ENCODE measurements at places on chromosomes 12 and 14.

DNA sequence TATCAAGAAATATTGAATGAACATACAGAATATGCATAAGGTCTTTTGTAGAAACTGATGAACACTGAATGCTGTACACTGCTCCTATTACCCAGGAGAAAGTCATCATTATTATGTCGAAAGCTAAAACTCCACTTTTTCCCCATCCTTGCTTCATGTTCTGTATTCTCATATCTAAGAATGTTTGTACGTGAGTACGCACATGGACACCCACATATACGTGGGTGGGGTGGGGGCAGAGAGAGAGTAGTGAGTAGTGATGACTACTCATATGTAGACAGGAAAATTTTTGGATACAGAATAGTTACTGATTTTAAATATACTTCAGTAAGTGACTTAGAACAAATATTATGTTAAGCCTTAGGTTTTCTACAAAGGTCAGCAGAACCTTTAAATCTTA is 75.1 kb downstream of the FERMT2 start:
- no peak for DNase-seq

DNA sequence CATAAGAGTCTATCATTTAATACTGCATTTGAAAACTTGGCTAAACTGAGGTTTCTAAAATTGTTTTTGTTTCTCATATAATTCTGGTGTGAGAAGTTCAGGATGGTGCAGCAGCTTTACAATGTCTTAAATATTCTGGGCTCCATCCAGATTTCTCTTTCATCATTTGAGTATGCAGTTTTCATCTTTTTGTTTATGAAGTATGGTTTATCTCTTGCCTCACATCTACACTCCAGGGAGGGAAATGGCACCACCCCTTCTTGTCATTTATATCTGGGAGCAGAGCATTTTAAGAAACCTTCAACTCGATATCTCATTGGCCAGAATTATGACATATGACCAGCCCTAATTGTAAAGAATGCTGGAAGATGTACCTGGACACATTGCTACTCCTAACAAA is 24.3 kb downstream of the GEMIN2 start:
- DNase-seq: no peak

- DNase-seq: no peak
These were observed 5.6 kb downstream of the MSI1 start for GRCh38 chr12:120363274-120363855.

GRCh38 chr14:100901391-100902183 is 1.9 kb downstream of the RTL1 start:
- DNase-seq: no peak

DNA sequence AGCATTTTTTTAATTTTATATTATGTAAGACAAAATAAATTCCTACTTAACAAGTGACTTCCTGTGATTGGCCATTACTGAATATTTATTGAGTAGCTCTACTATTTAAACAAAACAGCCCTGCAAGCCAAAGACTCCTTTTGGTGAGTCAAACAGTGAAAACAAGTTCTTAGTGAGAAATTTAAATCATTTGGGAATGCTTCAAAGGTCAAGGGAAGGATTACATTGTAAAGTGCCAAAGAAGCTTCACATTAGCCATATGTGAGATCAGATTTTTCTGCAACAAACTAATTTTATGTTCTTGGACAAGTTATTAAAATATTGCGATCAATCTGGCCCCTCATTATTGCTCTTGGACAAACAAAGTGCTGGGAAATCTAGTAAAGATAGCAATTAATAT is 795.4 kb upstream of the MGAT4C start:
- DNase-seq: no peak

DNA sequence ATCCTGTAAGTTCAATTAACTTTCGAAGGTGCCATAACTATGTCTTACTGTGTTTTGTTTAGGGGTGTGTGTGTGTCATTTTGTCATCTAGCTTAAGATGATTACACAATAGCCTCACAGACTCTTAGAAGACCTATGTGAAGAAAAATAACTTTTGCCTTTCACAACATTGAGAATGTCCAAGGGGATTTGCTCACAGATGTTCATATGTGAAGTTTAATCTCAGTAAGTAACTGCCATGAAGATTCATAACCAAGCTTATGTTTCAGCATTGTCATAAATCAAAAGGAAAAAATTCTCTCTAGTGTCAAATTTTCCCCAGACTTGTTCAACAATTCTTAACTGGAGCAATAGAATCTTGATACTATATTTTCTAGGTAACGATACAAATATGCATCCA is 226.1 kb upstream of the PRKD1 start:
- DNase-seq: no peak

GRCh38 chr14:72419226-72419775 is 474.6 kb downstream of the DPF3 start:
- no peak for DNase-seq

- no peak for DNase-seq
These were observed 17.4 kb downstream of the HDAC7 start for GRCh38 chr12:47802312-47802711.

DNA sequence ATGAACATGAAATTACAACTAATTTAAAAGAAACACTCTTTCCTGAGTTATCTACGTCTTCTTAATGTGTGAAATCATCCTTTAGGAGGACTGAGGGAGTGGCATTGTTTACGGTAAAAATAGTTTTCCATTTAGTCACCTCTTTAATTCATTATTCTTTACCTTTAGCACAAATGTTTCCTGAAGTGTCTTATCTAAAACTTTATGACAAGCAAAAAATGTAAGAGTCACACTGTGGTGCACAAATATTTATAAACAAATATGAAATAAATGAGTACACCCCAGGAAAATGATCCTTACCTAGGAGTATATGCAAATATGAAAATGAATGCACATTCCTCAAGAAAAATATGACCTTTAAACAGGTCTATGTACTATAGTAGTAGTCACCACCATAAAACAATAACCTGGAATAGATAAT is 104.6 kb downstream of the PTPRR start:
- DNase-seq: no peak

GRCh38 chr14:39423793-39424192 is 8.4 kb downstream of the FBXO33 start:
- no peak for DNase-seq

GRCh38 chr14:104448721-104449120 is 130.8 kb upstream of the C14orf180 start:
- no peak for DNase-seq

DNA sequence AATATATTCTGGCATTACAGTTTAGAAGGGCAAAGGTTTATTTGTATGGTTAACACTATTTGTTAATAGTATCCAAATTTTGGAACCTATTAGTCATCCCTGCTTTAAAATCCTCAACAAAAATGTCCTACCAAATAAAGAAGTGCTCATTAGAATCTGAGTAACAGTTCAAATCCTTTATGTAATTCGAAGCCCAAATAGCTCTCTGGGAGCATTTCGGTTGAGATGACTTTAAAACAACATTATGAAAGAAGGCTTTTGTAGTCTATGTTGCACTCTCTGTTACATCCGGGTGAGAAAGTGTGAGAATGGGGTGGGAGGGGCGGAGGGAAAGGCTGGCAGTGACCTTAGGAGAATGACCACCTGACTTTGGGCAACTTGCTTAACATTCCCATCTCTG is 59.7 kb downstream of the SLC38A1 start:
- DNase-seq: no peak

DNA sequence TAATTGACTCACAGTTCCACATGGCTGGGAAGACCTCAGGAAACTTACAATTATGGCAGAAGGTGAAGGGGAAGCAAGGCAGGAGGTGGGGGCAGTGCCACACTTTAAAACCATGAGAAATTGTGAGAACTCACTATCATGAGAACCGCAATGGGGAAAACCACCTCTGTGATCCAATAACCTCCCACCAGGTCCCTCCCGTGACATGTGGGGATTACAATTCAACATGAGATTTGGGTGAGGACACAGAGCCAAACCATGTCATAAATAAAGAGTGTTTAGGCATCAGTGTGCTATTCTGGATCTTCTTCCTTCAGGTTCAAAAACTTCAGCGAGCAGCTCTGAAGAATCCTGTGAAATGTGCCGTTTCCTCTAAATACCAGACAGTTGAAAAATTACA is 9.7 kb downstream of the DDX47 start:
- no peak for DNase-seq

- no peak for DNase-seq
These were observed 142.0 kb upstream of the GZMB start for GRCh38 chr14:24775950-24776349.

DNA sequence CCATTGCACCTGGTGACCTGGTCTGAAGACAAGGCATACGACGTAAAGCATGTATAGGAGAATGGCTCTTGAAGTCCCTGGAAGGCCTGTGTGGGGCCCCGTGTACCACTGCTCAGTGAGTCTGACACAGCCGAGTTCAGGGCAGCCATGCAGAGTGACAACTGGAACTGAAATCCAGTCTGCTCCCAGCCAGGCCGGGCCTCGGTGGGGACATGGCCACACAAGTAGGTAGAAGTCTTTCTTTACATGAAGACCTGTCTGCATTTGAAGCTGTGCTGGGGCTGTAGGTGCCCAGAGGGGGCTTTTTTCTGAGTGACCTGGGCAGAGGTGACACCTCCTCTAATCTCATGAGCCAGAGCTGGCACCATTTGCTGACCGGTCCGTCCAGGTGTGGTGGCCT is 35.7 kb downstream of the ADGRD1 start:
- no peak for DNase-seq

GRCh38 chr14:33414041-33414440 is 475.4 kb downstream of the NPAS3 start:
- DNase-seq: no peak

DNA sequence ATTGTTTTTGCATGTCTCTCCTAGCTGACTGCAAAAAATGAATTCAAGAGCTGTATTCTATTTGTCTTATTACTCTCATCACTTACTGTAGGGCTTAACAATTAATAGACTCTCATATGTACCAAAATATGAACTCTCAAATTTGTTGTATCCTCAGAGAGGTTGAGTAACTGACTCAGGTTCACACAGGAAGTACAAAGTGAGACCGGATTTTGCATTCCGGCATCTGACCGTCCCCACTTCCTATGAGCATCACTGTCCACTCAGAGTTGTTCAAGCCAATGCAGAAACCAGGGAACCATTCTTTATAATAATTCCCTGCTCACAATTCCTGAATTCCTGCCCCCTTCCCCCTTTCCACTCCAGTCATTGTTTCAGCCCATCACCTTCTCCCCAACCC is 113.3 kb upstream of the AMIGO2 start:
- no peak for DNase-seq

- DNase-seq: no peak
These were observed 61.7 kb downstream of the ITPK1 start for GRCh38 chr14:93054006-93054405.

DNA sequence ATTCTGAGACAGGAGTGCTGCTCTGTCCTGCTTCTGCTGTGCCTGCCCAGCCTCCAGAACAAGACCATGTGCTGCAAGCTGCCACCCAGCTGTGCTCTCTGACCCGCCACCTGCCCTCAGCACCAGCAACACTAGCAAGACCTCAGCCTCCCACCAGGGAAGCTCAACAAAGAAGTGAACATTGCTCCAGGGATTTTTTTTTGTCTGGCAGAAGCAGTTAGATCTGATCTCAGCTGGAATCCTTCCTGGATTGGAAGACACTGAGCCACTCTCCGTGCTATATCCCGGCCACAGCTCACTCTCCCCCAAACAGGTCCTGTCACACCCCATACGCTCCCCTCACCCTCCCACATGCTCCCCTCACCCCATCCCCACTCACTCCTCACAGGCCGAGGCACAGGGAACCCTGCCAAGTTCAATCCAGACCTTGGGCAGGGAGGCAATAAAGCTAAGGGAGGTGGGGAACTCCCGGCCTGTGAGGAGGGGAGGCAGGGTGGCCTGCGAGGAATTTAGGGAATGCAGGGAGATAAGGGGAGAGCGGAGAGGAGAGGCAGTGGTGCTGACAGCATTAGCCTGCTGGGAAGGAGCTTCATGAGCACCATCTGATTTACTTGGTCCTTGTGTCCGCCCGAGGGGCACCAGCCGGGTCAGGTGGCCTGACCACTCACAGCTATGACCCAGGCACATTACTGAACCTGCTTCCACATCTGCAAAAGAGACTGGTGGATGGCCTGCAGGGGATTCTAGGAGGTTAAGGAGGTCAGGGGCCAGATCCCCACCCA is 29.7 kb downstream of the CCDC85C start:
- DNase-seq: no peak

GRCh38 chr14:47332939-47333338 is 342.5 kb downstream of the MDGA2 start:
- DNase-seq: no peak

GRCh38 chr14:102094101-102094500 is 7.3 kb upstream of the HSP90AA1 start:
- no peak for DNase-seq

DNA sequence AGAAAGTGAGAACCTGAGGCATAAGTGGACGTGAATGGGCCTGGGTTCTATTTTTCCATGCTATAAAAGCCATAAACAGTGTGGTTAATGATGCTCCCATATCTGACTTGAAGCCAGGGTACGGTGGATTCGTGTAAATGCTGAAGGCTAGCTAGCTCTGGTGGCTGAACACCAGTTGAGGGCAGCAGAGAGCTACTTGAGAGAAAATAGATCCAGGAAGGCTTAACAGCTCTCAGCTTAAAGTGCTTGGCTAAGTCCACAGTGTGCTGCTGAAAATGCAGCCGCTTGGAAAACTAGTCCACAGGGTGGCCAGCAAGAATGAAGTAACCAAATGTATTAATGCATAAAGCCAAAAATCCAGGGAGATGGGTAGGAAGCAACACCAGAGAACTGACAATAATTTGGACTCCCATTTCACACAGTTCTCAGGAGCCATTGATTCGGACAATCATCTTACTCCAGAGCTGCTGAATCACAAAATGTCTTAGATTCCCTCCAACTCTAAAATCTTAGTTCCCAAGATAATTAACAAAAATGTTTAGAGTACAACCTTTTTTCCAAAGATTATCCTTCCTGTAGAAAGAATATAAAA is 15.0 kb upstream of the FOXG1 start:
- no peak for DNase-seq

- no peak for DNase-seq
These were observed 39.9 kb upstream of the G2E3 start for GRCh38 chr14:30518867-30519560.

GRCh38 chr12:101599311-101599710 is 4.5 kb downstream of the MYBPC1 start:
- DNase-seq: no peak

GRCh38 chr12:121009741-121010140 is 6.5 kb downstream of the C12orf43 start:
- no peak for DNase-seq

DNA sequence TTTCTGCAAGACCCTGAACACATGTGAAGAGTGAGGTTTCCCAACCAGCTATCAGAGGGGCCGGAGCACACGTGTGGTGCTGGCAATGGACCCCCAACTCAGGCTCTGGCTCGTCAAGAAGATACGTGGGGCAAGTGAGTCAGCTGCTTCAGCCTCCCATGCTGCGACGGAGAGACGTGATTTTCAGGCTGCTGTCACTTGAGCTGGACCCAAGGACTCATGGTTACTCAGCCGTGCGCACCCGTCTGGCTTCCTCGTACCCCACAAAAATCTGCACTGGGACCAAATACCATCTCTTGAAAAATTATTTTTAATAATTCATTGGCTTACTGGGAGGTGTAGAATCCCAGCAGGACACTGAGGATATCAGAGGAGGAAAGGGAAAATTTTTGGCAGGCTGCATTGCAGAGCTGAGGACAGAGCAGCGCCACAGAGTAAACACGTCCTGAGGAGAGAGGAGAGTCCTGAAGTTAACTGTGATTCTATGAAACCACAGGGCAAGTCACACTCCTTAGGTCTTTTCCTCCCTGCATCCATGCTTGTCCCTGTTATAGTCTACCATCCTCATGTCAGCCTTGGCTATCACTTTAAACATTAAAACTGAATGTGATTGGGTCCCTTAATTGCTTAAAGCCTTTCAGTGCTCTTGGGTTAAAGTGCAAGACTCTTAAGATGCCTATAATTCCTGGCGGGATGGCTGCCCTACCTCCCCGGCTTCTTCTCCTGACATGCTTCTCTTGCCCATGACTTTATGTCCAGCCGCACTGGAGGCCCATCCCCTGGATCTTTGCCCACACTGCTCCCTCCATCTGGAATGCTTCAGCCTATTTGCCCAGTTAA is 95.3 kb upstream of the SLC35F4 start:
- no peak for DNase-seq
